ENCODE measurements at places on chromosomes 6 and 20. TPM values are rescaled to one million over a fixed set of nuclear protein-coding genes. Genes with fewer than 3 reads are reported as not detected.
A peak's percentile ranks its signal among the peaks of the same experiment; 100 is the strongest.

The GRIK2 gene
- 1.3 TPM for total RNA-seq

The IPCEF1 gene
- 1.4 TPM for total RNA-seq

The SLC22A3 gene
- 8.2 TPM for total RNA-seq

The TRDN gene
- total RNA-seq, result 204 TPM

The NEDD9 gene
- total RNA-seq, result 18.4 TPM

- peak; percentile 26 for DNase-seq
These were observed 97.9 kb downstream of the SOD2 start for GRCh38 chr6:159595173-159595572.

DNA sequence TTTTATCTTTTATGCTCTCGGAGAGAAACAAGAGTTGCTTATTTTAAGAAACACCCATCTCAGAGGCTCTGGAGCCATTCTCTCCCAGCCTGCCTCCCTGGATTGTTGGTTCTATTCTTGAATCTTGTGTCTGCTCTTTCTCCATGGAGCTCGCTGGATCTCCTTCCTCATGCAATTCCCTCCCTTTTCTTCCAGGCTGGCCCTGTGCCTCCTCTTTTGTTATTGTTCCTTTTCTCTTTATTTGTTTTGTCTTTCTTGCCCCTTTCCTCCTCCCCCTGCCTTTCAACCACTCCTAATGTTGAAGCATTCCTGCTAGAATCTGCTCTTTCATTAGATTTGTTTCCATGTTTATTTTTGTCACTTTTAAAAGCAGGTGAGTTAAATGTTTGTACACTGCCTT, 76.5 kb downstream of the STMND1 start:
- no peak for DNase-seq

GRCh38 chr6:33854572-33855030, 50.8 kb upstream of the MLN start:
- peak; percentile 72 for DNase-seq
